T1000 (cell line): ENCODE measurements at places on chromosomes 3 and 15.

DNA sequence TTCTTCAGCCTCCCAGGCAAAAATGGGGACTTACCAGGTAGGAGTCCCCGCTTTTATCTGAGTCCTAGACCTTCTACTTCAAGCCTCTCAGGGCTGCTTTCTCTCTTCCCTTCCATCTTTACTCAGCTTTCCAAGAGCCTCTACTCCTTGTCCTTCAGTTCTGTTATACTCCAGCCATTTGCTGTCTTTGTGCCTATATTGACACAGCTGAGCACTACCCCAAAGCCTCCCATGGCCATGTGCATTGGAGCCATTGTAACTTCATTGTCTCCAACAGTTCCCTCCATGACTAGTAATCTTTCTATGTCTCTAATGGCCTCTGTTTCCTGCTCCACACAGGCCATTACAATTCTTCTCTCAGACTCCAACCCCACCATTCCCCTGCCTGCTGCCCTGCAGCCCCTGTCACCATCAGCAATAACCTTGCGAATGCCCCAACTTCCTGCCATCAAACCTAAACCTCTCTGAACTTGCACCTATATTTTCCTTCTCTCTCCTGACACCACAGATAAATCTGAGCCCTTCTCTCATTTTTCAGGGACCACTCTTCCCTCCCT, 77.9 kb upstream of the ADPGK start:
- DNase-seq, result no peak

- no peak for DNase-seq
Observed at GRCh38 chr15:98671060-98672008, 23.0 kb downstream of the IGF1R start.

DNA sequence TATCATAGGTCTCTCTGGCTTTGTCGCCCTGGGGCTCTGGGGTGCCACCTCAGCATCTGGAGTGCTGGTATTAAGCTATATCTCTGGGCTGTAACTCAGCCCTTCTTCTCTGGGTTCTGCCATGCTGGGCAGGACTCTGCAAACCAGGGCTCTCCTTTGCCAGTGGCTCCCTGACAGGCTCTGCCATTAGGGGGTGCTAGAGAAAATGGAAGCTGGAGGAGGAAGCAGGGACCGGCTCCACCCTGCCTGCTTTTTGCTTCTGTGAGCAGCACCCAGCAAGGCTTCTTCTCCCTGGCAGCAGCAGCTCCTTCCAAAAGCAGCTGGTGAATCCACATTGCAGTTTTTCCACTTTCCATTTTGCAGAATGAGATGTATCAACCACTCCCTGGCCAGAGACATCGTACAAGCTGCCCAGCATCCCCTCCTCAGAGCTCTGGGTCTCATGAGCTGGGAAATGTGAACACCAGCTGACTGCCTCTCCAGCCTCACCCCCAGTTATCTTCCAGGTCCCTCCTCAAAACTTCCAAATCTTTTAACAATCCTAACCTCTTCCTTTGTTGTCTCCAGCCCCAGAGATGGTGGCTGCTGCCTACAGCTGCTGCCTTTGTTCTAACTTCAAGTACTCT, 165.0 kb downstream of the ABHD5 start:
- DNase-seq, result peak; percentile 57

GRCh38 chr3:168424059-168424734, 328.5 kb upstream of the GOLIM4 start:
- DNase-seq, result no peak

DNA sequence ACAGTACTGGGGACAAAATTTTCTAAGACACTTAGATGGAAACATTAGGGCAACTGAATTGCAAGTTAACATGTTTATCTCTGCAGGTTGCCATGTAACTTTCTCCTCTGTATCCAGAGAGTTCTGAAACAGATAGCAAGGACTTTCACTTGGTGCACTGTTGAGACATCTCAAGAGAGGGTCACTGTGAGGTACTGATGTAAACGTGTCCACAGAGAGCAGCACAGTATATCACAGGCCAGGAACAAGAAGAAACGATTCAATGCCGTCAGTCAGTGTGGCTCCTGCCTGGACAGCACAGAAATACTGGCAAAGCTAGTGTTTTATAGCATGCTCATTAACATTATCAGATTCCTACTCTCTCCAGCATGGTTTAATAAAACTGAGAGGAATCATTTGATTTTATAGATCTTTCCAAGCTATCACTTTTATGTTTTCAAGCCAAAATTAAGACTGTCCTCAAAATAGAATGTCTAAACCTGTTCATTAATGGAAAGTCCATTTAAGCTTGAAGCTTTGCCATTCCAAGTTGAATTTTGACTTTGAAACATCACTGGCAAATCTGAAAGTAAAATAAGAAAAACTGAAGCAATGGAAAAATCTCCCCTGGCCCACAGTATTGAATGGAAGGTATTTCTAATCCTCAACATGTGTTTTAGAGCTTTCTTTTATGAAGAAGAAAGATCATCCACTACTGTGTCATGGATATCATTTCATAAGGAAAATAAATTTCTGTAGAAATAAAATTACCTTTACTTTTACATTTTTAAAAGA, 102.7 kb downstream of the IMPG2 start:
- DNase-seq, result no peak

DNA sequence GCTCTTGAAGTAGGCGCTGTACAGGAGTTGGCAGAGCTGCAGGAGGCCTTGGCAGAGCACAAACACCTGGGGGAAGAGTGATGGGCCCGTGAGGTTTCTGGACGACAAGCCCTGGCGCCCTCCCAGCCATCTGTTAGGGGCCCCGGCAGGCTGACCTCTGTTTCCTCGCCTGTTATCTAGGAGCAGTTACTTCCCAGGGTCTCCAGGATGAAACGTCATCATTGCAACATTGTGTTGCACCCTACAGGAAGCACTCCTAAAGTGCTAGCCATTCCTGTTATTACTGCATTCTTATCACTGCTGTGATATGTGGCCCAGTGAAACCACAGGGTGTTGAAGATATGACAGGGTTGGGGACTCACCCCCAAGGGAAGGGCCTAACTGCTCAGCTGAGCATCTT, 50.2 kb downstream of the SLCO2A1 start:
- no peak for DNase-seq

DNA sequence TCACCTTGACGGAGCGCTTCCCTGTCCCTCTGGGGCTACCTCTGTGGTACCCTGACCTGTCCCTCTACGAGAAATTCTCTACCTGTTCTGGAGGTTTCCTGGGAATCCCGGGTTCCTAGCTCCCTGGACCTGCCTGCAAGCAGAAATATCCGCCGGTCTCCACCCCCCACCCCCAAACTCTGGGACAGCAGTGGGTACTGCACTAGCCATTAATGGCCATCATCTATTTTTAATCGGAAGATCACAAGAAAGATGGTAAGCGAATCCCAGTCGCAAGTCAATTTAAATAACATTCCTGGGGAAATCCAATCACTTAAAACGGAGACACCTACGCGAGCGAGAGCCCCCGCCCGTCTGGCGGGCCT, 429 bp upstream of the C3orf80 start:
- no peak for DNase-seq

DNA sequence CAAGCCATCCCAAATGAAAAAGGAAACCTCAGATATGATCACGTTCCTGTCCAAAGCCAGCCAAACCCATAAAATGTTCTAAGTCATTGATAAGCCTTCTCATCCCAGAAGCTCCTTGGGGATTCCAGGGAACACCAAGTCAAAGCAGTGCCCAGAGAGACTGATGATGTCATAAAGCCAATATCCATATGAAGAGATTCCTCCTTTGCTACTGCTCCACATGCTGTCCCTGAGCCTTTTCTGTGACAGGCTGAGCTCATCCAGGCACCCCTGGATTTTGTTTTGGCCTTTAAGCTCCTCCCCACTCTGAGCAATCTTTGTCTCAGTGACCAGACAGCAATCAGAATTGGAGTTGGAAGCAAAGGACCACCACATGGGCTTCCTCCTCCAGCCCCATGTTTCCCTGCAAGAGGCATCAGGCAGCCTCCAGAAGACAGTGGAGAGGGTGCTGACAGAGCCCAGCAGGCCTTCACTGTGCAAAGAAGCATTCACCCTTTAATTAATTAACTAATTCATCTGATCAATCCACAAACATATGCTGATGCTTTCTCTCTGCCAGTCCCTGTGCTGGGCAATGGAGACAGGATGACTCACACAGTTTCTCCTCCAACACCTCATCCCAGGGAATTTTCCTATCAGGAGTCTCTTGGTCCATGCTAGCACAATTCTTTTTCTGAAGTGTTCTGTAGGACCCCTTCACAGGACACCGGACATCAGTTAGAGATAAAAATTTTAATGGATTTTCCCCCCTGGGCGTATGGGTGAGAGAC, 25.0 kb downstream of the MEX3B start:
- no peak for DNase-seq

- DNase-seq, result no peak
Observed at GRCh38 chr3:167991213-167991612, 104.5 kb downstream of the GOLIM4 start.

GRCh38 chr15:64071931-64072765, 21.5 kb downstream of the CIAO2A start:
- DNase-seq, result no peak

- no peak for DNase-seq
Observed at GRCh38 chr3:121735047-121735696, 14.4 kb downstream of the GOLGB1 start.
